ENCODE measurements at places on chromosomes 11 and 22. TPM values are rescaled to one million over a fixed set of nuclear protein-coding genes. Genes with fewer than 3 reads are reported as not detected.

The SPON1 gene
- total RNA-seq, result not detected

The OR51B4 gene
- total RNA-seq, result not detected

The GRAMD1B gene
- 46.1 TPM for total RNA-seq

The C11orf97 gene
- total RNA-seq, result not detected

The PARVG gene
- total RNA-seq, result not detected

The KRTAP5-7 gene
- total RNA-seq, result not detected

The PHOX2A gene
- total RNA-seq, result not detected

The TEX12 gene
- total RNA-seq, result not detected

The SOX6 gene
- total RNA-seq, result 6.2 TPM

The IGLL1 gene
- total RNA-seq, result not detected

The SLC5A4 gene
- not detected for total RNA-seq

The TENM4 gene
- 45.5 TPM for total RNA-seq

The UBQLN3 gene
- total RNA-seq, result not detected

The C11orf98 gene
- total RNA-seq, result 61.9 TPM

The BTBD18 gene
- not detected for total RNA-seq

The TRPC6 gene
- total RNA-seq, result not detected

The ALDH3B1 gene
- 26.0 TPM for total RNA-seq

The OR6A2 gene
- 0.12 TPM for total RNA-seq

The ANO3 gene
- total RNA-seq, result not detected

The GRM5 gene
- not detected for total RNA-seq

The OR52B4 gene
- not detected for total RNA-seq

The MS4A6E gene
- not detected for total RNA-seq

All from HFFc6 (cell line).